ENCODE measurements at places on chromosomes 5 and 9. TPM values are rescaled to one million over a fixed set of nuclear protein-coding genes. Genes with fewer than 3 reads are reported as not detected.

Gene FOXD4L5
- 0.13 TPM for total RNA-seq

Gene SLC23A1
- total RNA-seq, result 35.5 TPM

Gene DMGDH
- total RNA-seq, result 67.0 TPM

Gene SPINK4
- not detected for total RNA-seq

Gene ANKRD18A
- total RNA-seq, result 1.8 TPM

Gene FOXD4L3
- not detected for total RNA-seq

Gene TGFBI
- total RNA-seq, result 55.2 TPM

Gene CDH18
- total RNA-seq, result not detected

Gene NME5
- not detected for total RNA-seq

All from right lobe of liver (tissue), 6 donors.